ENCODE measurements at places on chromosomes 3 and 15. TPM values are rescaled to one million over a fixed set of nuclear protein-coding genes. Genes with fewer than 3 reads are reported as not detected.

The TNIK gene
- total RNA-seq, result 33.6 TPM

The GOLGA8K gene
- total RNA-seq, result 0.75 TPM

The TOMM70 gene
- 54.3 TPM for total RNA-seq

The SLC22A14 gene
- 0.18 TPM for total RNA-seq

DNA sequence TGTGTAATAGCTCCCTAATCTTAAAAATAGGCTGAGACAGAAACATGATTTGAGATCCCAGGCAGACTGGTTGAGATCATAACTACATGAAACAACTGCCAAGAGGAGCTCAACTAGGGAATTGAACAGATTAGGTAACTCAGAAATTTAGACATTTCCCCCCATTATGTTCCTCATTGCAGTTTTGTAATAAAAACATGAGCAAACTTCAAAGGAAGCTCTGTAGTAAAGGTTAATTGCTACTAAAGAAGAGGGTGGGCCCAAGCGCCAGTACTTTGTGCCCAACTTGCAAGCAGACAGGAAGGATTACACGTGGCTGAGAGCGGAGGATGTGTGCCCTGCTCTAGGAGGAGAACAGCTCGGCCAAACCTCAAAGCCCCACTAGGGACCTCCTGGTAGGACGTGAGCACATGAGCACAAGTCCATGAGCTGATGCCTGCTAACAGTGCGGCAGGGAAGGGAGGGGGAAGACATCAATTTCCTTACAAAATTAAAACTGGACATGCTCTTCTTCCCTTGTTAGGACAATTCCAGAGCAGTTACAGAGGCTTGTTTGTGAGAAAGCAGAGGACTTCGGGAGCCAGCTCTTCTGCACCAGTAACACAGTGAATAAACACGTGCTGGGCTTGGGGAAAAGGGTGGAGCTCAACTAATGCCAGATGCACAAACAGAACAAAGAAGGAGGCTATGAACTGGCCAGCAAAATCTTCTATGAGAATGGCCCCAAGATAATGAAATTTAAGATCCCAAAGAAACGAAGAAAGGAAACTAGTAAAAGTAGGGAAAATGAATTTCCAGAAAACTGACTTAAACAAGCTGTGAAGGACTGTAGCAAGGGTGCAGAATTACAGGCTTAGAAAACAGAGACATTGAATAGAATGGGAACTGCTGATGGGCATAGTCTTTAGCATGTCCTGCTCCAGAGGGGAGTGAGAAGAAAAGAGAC is 275.5 kb downstream of the MECOM start:
- peak; percentile 88 for DNase-seq

DNA sequence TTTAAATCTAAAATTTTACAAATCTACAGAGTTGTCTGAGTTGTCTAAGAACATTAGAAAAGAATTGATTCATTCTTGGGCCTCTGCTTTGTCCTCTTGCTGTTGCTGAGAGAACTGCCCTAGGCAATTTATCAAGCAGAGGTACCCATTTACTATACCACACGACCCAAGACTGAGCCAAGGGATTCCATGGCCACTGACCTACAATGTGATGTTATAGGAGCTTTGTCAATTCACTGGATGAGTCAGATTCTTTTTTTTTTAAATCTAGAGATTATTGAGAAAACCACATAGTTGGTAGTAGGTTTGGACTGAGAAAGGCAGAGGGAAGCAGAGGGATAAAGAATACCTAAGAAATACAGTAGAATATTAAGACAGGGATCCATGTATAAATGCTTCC is 55.3 kb downstream of the TRAT1 start:
- DNase-seq, result no peak

- DNase-seq, result no peak
Observed at GRCh38 chr3:112786881-112787579, 59.6 kb downstream of the CD200R1L start.

GRCh38 chr3:188510366-188510765 is 356.4 kb downstream of the LPP start:
- DNase-seq, result peak; percentile 31

GRCh38 chr3:10845001-10845761 is 29.2 kb downstream of the SLC6A11 start:
- peak; percentile 33 for DNase-seq

GRCh38 chr3:112808136-112808535 is 38.5 kb downstream of the CD200R1L start:
- no peak for DNase-seq
